NCI-H1417 (cell line): ENCODE measurements at places on chromosomes 1 and 21.

- no peak for DNase-seq
Observed at GRCh38 chr1:214476986-214477870, 74.2 kb downstream of the PTPN14 start.

DNA sequence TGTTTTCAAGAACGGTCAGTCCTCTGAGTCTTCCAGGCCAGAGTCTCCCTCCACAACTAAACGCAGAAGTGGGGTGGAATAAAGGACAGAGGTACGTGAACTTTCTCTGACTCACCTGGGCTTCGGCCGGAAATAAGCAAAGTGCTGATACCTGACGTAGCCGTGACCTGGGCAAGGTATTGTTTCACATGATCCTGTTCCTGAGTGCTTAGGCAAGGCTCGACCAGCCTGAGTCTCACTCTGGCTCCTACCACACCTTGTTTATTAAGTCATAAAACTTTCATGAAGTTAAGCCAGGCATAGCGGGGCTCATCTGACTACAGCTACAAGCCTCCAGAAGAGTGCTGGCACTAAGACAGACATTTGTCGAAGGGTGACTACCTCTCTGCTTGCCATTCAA lies 327.5 kb downstream of the SETD4 start:
- DNase-seq: no peak

- no peak for DNase-seq
Observed at GRCh38 chr1:78078358-78078757, 32.6 kb downstream of the GIPC2 start.

- DNase-seq: peak; percentile 77
Observed at GRCh38 chr1:40316595-40317393, at the start of gene COL9A2. Gene COL9A2, minus strand, starts transcription at chr1:40317286. Its CDS starts 89 bp downstream, at chr1:40317197.

- DNase-seq: no peak
Observed at GRCh38 chr1:163068716-163069115, 445 bp upstream of the RGS4 start.

- DNase-seq: no peak
Observed at GRCh38 chr1:183998045-183998444, 39.5 kb downstream of the COLGALT2 start.

- DNase-seq: peak; percentile 57
Observed at GRCh38 chr1:12177999-12178441, 11.2 kb downstream of the TNFRSF1B start.

DNA sequence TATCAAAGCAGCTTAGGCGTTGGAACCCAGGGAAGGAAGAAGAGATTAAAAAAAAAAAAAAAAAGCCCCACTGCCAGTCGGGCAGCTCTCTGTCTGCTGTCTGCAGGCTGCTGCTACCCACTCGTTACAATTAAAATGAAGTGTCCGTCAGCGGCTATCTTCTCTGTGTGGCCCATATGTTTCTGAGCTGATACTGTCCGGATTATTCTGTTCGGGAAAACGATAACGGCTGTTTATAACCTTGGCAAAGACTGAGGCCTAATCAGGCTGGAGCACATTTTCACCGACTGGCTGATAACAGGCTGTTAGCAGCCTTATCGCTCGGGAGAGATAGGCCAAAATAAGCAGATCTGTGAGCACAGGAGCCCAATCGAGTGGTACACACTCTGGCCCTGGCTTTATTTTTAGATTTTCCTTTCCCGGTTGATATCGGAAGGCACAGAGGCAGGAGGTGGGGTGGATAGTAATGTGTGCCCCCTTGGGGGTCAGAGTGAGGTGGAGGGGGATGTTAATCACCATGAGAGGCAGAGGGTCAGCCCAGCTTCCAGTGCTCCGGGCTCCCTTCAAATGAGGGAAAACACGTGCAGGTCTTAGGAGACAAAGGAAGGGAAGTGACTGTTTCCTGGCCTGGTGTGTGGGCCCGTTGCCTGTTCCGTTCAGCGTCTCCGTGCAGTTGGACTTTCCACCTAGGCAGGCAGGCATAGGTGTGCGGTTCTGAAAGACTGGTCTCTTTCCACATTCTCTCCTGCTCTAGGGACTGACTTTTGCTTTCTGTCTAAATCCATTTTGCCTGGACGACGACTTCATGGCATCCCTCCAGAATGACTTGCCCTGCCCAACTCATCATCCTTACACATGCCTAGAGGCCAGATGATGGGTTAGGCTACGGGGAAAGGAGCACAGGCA lies 153.4 kb downstream of the PBX1 start:
- DNase-seq: no peak

DNA sequence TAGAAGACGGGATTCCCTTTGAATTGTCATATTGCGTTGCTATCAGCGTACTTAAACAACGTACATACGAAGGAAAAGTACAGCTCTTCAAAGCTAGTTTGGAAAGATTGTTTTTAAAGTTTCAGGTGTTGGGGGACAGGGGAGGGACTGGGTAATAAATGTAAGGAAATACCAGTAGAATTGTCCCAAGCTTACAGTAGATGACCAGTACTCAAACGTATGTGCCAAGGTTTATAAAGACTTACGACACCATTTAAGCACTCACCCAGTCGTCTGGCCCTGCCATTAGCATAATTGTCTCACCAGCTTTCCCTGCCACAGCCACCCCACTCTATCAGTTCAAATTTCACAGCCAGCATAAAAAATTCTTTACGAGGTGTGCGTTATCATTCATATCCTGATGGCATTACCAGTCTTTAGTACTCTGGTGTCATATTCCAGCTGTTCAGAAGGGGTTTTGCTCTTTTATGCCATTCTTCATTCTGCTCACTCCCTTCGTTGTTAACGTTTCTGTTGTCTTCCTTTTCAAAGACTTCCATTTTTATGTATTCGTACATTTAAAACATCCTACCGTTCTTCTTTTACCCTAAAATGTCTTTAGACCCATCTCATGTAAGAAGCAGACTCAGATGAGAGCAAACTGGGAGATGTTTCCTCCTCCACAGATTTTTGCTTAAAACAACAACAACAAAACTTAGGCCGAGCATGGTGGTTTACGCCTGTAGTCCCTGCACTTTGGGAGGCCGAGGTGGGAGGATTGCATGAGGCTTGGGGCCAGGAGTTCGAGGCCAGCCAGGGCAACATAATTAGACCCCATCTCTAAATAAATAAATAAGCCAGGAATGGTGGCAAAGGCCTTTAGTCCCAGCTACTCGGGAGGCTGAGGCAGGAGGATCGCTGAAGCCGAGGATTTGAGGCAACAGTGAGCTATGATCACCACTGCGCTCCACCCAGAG lies 1.0 kb upstream of the HP1BP3 start:
- DNase-seq: peak; percentile 75

DNA sequence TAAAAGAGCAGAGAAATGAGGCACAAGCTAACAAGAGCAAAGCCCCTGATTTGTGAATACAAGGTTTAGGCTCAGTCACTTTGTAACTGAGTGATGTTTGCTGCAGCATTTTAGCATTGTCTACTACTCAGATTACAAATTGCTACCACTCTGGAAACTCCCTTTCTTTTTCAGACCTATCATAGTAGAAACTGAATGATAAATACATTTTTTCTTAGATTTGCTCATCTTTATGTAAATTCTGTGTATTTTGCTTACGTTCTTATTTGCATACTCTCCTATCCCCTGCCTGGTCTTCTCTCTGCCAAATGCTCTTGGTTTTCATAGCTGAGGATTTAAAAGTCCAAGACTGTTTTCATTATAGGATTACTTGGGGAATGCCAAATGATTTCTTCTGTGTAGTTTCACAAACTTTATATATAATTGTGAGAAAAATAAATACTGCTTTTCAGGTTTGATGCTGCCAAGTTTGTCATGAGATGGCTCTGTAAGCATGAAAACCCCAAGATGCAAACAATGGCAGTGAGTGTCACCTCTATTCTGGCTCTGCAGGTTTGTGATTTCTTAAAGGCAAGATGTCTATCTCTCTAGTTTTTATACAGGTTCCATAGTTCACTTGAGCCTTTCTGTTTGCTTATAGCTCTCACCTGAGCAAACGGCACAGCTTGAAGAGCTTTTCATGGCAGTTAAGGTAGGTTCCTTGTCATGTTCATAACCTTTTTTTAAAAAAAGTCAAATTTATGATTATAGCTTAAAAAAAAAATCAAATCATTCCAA lies 24.7 kb downstream of the ZYG11A start:
- DNase-seq: no peak

DNA sequence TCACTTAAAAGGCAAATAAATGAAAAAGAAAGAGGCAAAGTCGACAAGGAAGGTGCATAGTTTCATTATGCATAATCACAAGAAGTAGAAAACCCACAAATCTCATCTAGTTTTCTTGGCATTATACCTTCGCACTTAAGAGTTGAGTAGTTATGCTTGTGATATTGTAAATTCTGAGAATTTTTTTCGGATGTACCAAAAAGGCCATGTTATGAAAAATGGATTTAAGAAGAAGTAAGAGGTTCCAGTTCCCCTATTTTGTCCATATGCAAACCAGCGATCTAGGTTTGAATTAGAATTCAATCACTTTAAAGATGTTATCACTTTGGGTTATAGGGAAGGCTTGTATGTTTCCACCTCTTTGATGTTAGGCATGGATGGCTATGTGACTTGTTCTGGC lies 7.9 kb upstream of the ERICH3 start:
- no peak for DNase-seq

- DNase-seq: peak; percentile 92
Observed at GRCh38 chr1:16960560-16961296, 19.7 kb downstream of the MFAP2 start.

- no peak for DNase-seq
Observed at GRCh38 chr1:15882665-15883064, 35.2 kb downstream of the SPEN start.

GRCh38 chr1:10782491-10783244 lies 13.8 kb downstream of the CASZ1 start:
- peak; percentile 35 for DNase-seq

GRCh38 chr1:174049514-174049913 lies 27.4 kb upstream of the RC3H1 start:
- no peak for DNase-seq

GRCh38 chr1:172932981-172933380 lies 117.8 kb downstream of the TNFSF18 start:
- DNase-seq: no peak
